ENCODE measurements at places on chromosomes 7 and 10.

DNA sequence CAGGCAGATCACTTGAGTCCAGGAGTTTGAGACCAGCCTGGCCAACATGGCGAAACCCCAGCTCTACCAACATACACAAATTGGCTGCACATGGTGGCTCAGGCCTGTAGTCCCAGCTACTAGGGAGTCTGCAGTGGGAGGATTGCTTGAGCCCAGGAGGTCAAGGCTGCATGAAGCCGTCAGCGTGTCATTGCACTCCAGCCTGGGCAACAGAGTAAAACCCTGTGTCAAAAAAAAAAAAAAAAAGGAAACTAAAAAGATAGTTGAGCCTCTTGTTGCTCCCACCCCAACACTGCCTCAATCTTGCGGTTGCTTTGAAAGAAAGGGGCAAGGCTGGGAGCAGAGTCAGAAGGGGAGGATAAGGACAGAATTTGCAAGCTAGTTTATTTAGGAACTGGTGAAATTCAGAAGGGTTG lies 69.9 kb downstream of the SYPL1 start:
- no peak for DNase-seq
- no peak overlapping the region for H3K4me3 ChIP-seq
- H3K4me1 ChIP-seq, result no peaks in the 10 kb centered on the region
- no peaks in the 10 kb centered on the region for H3K27me3 ChIP-seq

- no peaks in the 10 kb centered on the region for H3K27me3 ChIP-seq
- H3K27ac ChIP-seq, result no peak overlapping the region
- no peak overlapping the region for H3K4me3 ChIP-seq
- no peak for DNase-seq
- H3K36me3 ChIP-seq, result no peaks in the 10 kb centered on the region
These were observed 33.6 kb upstream of the A1CF start for GRCh38 chr10:50919010-50919409.

- no peaks in the 10 kb centered on the region for H3K27me3 ChIP-seq
- H3K4me1 ChIP-seq, result peaks cover 4% of the 10 kb centered on the region
- no peak overlapping the region for H3K4me3 ChIP-seq
- H3K36me3 ChIP-seq, result no peaks in the 10 kb centered on the region
- no peak overlapping the region for H3K27ac ChIP-seq
- no peak for DNase-seq
These were observed 123.4 kb upstream of the BTBD16 start for GRCh38 chr10:122147663-122148062.

GRCh38 chr10:105183536-105183935 lies 542.4 kb downstream of the SORCS3 start:
- no peak overlapping the region for H3K4me3 ChIP-seq
- H3K27ac ChIP-seq, result no peak overlapping the region
- no peaks in the 10 kb centered on the region for H3K27me3 ChIP-seq
- H3K36me3 ChIP-seq, result no peaks in the 10 kb centered on the region

GRCh38 chr10:124022066-124022465 lies 71.3 kb downstream of the CHST15 start:
- H3K4me3 ChIP-seq, result no peak overlapping the region
- peaks cover 6% of the 10 kb centered on the region for H3K4me1 ChIP-seq
- DNase-seq, result no peak

DNA sequence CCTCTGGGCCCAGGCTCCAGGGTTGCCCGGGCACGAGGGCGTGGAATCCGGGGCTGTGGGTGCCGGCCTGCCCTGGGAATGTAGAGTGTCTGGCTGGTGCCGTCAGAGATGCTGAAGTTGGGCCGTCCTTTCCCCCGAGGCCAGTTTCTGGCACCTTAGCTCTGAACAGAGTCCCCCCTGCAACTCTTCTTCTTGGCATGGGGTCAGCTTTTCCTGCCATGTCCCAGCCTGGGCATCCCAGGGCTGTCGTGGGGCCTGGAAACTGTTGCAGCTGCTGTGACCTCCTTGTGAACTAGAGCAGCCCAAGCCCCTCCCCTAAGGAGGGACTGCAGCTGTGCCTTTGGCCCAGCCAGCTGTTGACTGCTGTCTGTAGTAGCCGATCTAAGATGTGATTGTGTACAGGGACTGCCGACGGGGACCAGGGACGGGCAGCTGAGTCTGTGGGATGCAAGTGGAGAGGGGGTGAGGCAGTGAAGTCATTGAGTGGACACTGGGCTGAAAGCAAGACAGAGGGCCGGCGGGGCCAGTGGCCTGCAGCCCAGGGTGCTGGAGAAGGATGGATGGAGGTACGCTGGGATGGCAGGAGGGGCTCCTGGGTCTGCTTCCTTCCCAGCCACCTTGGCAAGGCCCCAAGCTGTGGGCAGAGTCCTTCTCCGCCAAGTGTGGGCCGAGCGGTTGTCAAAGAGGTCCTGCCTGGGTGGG lies 35.8 kb downstream of the GBX1 start:
- no peaks in the 10 kb centered on the region for H3K27me3 ChIP-seq
- H3K4me1 ChIP-seq, result peaks cover 3% of the 10 kb centered on the region
- peaks cover 5% of the 10 kb centered on the region for H3K36me3 ChIP-seq

GRCh38 chr7:48803250-48803649 lies 121.1 kb upstream of the CDC14C start:
- H3K27ac ChIP-seq, result no peak overlapping the region
- DNase-seq, result no peak
- no peak overlapping the region for H3K4me3 ChIP-seq
- no peaks in the 10 kb centered on the region for H3K27me3 ChIP-seq

DNA sequence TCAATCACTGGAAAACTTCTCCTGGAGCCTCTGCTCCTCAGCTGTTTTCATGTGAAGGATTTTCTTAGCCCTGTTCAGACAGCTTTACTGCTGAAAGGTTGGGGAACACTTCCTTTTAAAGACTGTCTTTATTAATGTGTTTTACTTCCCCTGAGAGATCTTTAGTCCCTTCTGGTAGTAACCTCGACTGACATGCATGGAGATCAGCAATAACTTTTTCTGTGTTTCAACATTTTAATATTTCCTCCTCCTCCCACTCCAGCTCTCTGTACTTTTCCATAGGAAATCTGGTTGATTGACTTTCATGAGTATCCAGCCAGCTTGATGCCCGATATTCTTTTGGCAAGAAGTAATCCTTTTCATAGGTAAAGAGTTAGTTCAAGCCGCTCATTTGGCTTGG lies 62.7 kb upstream of the STRIP2 start:
- no peaks in the 10 kb centered on the region for H3K27me3 ChIP-seq
- DNase-seq, result no peak
- no peaks in the 10 kb centered on the region for H3K36me3 ChIP-seq
- H3K27ac ChIP-seq, result no peak overlapping the region
- no peak overlapping the region for H3K4me3 ChIP-seq

- no peak overlapping the region for H3K4me3 ChIP-seq
- no peaks in the 10 kb centered on the region for H3K4me1 ChIP-seq
- no peak for DNase-seq
- H3K36me3 ChIP-seq, result no peaks in the 10 kb centered on the region
- H3K27me3 ChIP-seq, result no peaks in the 10 kb centered on the region
These were observed 65.0 kb downstream of the DNAJC12 start for GRCh38 chr10:67772894-67773511.

GRCh38 chr10:60717852-60718251 lies 60.4 kb upstream of the CDK1 start:
- H3K4me3 ChIP-seq, result no peak overlapping the region
- no peaks in the 10 kb centered on the region for H3K4me1 ChIP-seq
- no peak overlapping the region for H3K27ac ChIP-seq
- DNase-seq, result peak; percentile 48
- no peaks in the 10 kb centered on the region for H3K36me3 ChIP-seq
- H3K27me3 ChIP-seq, result no peaks in the 10 kb centered on the region

DNA sequence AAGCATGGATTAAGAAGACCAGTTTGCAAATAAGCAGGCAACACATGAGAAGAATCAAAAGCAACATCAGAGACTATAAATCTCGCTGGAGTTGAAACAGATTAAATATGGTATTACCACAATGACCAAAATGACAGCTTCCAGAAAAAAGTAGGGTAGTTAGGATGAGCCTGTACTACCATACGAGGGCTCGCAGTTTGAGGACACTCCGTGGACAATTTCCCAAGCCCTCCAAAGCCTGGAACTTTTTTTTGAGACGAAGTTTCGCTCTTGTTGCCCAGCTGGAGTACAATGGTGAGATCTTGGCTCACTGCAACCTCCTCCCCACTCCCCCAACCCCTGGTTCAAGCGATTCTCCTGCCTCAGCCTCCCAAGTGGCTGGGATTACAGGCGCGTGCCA lies 1.0 kb downstream of the LRRC17 start:
- H3K27ac ChIP-seq, result no peak overlapping the region
- H3K4me1 ChIP-seq, result peaks cover 3% of the 10 kb centered on the region
- no peak for DNase-seq
- H3K4me3 ChIP-seq, result no peak overlapping the region
- H3K36me3 ChIP-seq, result no peaks in the 10 kb centered on the region

DNA sequence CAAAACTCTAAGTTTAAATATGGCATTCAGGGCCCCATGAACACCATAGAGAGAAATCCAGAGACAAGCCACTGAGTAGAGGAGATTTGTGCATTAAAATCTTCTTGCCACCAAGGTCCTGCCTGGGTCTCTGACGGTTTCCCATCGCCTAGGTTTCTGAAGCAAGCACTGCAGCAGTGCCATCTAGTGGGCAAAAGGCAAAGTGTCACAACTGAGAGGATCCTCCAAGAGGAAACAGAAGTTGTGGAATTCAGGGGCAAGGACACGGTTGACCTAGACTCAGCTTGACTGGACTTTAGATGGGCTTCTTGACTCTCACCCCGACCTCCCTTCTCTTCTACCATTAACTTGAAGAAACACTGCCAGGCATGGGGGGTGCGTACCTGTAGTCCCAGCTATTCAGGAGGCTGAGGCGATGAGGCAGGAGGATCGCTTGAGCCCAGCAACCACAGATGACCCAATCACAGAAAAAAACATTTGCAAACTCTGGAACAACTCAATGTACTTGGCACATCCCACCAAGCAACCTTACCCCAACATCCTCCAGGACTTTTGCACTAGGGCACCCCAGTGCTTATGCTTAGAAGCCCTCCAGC lies 604.1 kb downstream of the GALNT17 start:
- H3K4me1 ChIP-seq, result no peaks in the 10 kb centered on the region
- no peak overlapping the region for H3K27ac ChIP-seq
- peak; percentile 90 for DNase-seq

DNA sequence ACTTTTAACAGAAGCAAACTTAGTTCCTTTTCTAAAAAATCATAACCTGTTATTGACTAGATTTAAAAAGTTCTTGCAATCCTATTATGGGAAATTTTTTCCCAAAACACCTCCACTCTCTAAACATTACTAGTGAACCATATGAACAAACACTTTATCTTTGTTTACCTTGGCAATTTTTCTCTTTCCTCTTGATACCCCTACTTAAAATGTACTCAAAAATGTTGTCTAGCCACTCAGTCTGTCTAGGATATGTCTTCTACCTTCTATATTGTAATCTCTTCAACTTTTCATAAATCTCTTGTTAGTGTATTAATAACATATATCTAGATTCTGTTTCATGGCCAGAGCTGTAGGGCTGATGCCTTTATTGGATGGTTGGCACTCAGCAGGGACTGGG lies 630.0 kb upstream of the GRM3 start:
- no peak for DNase-seq
- H3K27ac ChIP-seq, result no peak overlapping the region
- no peak overlapping the region for H3K4me3 ChIP-seq
- no peaks in the 10 kb centered on the region for H3K36me3 ChIP-seq

GRCh38 chr7:149027611-149028345 lies 527 bp downstream of the PDIA4 start:
- H3K36me3 ChIP-seq, result peaks cover 2% of the 10 kb centered on the region
- H3K4me1 ChIP-seq, result peaks cover 3% of the 10 kb centered on the region
- H3K4me3 ChIP-seq, result peak overlapping the region; percentile 93
- peak overlapping the region; percentile 79 for H3K27ac ChIP-seq

DNA sequence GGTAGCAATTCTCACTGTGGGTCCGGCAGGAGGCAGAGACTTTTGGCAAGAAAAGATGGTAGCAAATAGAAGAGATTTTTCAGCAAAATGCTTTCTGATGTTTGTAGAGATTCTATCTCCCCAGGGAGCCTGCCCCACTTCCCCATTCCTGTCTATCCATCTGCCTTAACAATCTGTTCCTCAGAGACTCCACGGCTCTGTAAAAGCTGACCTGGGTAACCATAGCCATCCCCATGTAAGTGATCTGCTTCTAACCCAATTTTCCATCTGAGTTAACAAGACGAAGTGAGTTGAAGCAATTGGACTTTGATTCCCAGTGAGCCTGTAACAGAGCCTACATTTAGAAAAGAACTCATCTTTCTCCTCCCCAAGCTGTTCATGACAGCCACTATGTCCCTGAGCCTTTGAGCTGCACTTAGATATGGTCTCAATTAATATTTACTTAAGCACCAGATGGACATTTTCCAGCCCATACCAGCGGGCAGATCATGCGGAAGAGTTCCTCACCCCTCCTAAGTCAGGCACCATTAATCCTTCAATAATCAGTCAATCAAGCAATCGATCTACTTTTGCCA lies 896.1 kb downstream of the CCSER2 start:
- no peak overlapping the region for H3K4me3 ChIP-seq
- H3K36me3 ChIP-seq, result no peaks in the 10 kb centered on the region
- no peak overlapping the region for H3K27ac ChIP-seq
- no peak for DNase-seq
- no peaks in the 10 kb centered on the region for H3K4me1 ChIP-seq
- H3K27me3 ChIP-seq, result no peaks in the 10 kb centered on the region

Data from mesendoderm (in vitro differentiated cells).